ENCODE measurements at places on chromosomes 1 and 21.
A peak's percentile ranks its signal among the peaks of the same experiment; 100 is the strongest.

DNA sequence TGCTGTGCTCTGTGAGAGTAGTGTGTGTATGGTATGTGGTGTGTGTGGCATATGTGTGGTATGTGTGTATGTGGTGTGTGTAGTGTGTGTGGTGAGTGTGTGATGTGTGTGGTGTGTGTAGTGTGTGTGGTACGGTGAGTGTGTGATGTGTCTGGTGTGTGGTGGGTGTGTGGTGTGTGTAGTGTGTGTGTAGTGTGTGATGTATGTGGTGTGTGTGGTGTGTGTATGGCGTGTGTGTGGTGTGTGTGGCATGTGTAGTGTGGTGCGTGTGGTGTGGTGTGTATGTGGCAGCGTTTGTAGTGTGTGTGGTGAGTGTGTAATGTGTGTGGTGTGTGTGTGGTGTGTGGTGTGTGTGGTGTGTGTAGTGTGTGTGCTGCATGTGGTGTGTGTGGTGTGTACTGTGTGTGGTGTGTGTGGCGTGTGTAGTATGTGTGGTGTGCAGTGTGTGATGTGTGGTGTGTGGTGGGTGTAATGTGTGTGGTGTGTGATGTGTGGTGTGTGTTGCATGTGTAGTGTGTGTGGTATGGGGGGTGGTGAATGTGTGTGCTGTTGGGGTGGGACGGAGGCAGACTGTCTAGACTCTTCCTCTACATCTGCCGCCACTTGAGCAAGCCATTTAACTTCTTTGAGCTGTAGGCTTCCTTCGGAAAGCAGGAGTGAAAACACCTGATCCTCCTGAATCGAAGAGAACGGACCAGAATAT lies 33.5 kb downstream of the GPA33 start:
- DNase-seq, result no peak

- DNase-seq, result no peak
These were observed 146.4 kb upstream of the LRRC7 start for GRCh38 chr1:69421286-69421685.

DNA sequence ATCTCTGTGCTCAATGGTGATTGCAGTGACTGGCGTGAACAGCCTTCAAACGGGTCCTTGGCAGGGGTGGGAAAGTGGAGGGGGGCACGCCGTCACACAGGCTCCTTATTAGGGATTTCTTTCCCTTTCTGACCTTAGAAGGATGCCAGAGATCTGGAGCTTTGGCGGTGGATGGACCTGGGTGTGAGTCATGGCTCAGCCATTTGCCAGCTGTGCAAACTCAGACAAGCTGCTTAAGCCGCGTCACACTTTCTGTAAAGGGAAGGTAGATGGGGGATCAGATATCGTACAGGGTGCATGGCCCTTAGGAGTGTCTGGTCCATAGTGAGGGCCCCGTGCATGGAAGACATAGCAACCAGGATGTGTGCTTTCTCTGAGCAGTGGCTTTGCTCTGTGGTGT lies 48.3 kb upstream of the C1orf174 start:
- no peak for DNase-seq

DNA sequence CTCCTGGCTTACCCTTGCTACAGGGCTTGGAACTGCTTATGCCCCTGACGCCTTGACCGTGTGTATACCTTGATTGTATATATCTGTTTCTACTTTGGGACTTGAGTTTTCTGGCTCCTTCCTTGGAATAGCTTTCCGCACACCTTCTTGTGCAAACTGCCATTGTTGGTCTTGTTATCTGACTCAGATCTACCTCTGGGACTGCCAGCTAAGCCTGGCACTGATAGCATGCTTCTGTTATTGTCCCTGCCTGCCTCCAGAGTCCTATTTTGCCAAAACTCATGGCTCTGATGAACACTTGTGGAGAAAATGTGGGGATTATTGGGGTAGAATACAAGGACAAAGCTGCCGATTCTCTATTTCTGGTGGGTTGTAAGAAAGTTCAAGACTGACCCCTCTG lies 15.4 kb downstream of the FMOD start:
- DNase-seq, result no peak

GRCh38 chr1:114263343-114263742 lies 109.7 kb upstream of the SYT6 start:
- no peak for DNase-seq

- DNase-seq, result peak; percentile 20
These were observed 828 bp downstream of the PNRC2 start for GRCh38 chr1:23960291-23961020.

DNA sequence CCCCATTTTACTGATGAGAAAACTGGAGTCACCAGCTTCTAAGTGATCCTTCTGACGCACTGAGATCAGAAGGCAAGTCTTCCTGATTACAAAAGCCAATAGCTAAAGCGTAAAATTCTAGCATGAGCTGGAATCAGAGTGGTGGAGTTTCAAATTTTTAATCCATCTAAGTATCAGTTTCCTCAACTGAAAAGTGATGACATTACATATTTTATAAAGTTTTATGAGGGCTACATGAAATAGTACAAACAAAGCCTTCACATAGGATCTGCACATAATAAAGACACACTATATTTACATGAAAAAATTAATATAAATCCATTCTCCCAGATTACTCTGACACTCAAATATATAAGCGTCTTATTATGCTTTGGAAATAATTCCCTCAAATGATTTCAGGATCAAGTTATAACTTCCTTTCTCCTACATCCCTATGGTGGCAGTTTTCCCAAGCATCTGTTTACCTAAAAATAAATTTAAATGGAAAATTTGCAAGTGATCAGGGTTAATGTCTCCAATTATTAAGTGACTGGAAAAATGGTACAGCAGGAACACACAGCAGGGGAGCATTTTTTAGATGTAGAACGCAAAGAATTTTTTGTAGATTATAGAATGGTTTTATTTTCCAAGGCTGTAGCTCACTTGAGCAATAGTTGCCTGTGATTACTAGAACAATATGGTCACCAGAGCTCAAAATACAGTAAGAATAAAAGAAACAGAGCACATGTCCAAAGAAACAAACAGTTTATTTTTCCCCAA lies 490.4 kb upstream of the C1orf87 start:
- DNase-seq, result no peak

- DNase-seq, result peak; percentile 60
These were observed 2.1 kb downstream of the CDC7 start for GRCh38 chr1:91502672-91503184.

DNA sequence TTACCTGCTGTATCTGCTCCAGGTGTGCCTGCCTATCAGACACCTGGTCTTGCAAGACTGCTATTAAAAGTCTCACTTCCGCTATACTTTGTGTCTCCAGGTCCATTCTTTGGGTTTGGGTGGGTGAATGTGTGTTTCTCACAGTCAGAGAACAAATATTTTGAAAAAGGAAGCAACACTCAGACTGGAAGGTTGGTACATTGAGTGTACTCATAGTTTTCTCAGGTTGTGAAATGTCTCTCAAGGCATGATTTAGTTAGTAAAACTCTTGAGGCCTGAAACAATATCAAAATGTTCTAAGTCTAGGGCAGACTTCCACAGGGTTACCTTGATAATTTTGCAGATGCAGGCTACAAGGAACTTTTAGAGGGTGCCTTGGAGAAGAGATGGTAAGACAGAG lies 429.9 kb upstream of the ZRANB2 start:
- DNase-seq, result no peak

DNA sequence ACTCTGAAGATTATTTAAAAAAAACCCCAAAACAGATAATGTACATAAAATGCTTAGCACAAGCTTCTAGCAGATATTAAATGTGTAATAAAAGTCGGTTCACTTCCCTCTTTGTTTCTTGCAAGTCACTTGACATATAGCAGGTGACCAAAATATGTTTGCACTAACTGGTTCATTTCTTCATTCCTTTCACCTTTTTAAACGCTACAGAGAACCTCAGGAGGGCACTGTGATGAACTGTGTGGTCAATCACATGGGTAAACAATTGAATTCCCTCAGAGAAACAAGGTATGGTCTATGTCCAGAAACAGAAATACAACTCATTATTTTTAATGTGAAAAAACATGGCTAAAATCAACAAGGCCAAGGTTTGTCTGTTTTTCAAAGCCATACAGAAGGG lies 51.3 kb upstream of the BCL10 start:
- no peak for DNase-seq

- peak; percentile 65 for DNase-seq
These were observed 27.7 kb upstream of the PTGFRN start for GRCh38 chr1:116881879-116882520.

DNA sequence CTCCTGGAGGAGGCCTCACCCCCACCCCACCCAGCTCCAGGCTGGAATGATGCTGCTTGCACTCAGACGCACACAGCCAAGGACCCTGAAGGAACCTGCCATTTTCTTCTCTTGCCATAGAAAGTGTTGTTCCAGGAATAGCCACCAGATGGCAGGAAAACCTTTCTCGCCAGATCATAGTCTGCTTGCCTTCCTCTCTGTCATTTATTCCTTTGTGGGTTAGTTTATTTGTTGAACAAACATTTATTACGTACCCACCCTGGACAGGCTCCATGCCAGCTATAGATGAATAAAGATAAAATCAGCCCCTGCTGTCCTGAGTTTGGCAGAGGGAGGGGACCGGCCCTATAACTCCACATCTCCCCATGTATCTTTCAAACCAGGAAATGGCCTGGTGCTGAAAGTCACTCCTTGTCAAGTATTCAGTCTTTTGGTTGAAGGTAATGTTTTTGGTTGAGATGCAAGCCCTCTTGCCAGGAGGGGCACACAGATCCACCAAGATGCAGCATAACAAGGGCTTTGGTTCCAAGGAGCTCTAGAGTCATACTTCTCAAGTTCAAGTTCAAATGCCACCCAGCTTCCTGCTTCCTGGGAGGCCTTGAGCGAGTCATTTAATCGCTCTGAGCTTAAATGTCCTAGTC lies 7.0 kb upstream of the KCNC4 start:
- peak; percentile 75 for DNase-seq

- DNase-seq, result no peak
These were observed 19.5 kb upstream of the AJAP1 start for GRCh38 chr1:4634793-4635406.

- no peak for DNase-seq
These were observed 389.7 kb downstream of the NCAM2 start for GRCh38 chr21:21387916-21388315.

GRCh38 chr1:21680381-21680780 lies 11.2 kb upstream of the RAP1GAP start:
- no peak for DNase-seq

- peak; percentile 21 for DNase-seq
These were observed 148.4 kb downstream of the GPATCH2 start for GRCh38 chr1:217482356-217483102.

DNA sequence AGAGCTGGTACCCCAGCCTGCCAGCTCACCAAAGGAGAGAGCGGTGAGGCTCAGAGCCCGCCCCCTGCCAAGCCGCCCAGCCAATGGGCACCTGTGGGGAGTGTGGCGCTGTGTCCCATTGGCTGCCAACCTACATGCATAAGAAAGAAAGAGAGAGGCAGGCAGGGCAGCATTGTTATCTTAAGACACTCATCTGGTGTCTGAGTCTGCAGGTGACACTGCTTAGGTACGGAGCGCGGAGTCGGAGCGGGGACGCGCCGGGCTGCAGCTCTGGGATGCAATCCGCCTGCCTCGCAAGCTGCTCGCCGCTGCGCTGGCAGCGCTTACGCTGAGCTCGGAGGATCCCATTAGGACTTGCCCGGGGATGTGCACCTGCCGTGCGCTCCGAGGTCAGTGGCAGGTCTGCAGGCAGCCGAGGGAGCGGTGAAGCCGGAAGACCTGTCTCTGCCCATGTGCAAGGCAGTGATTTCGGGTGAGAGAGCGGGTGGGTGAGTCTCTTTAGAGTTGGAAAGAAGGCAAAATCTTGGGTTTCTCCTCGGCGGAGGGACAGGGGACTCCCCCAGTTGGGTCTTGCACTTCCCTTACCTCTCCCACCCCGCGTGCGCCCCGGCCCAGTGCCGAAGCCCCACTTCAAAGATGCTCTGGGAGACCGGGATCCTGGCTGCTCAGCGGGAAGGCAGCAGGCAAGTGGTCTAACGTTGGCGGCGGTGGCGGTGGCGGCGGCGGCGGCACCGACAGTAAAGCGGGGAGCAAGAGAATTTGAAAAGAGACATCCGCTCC lies at the start of gene BRINP2:
BRINP2 (plus strand) TSS at position 203 of the 780 bp plus-strand sequence. CDS start 58,919 bp downstream, outside the sequence.
- no peak for DNase-seq

- peak; percentile 40 for DNase-seq
These were observed 1527.3 kb upstream of the TPTE start for GRCh38 chr21:8993943-8994639.

- DNase-seq, result peak; percentile 11
These were observed 37.5 kb upstream of the PRDM2 start for GRCh38 chr1:13662493-13662892.

- DNase-seq, result no peak
These were observed 394.4 kb downstream of the PTPRU start for GRCh38 chr1:29630756-29631155.

- DNase-seq, result no peak
These were observed 8.6 kb downstream of the TNFRSF18 start for GRCh38 chr1:1197551-1198422.

DNA sequence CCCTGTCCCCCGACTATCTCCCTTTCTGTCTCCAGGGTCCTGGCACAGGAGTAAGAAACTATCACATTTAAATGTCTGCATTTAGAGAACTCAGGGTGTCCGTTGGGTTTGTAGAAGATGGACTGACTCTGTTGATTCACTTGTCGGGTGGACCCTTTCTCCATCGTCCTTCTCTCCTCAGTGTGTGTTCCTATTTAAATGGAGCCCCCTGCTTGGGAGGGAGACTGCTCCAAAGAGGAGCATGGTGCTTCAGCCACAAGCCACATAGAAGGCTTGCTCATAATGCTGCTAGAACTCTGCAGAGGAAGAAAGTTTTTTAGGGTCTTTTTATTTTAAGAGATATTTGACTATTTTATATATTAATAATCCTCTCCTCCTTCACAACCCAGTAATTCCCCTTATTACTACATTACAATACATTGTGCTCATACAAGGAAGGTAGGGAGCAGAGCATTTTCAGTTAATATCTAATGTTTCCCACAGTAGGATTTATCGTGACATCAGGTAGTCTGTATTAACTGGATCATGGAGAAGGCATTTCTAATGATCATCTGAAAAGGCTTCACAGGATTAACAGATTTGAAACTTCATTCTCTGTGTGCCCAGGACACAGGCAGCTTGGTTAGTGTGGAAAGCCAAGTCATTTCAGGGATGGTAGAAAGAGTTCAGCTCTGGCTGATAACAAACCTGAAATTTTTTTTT lies 13.8 kb downstream of the FGGY start:
- DNase-seq, result no peak

DNA sequence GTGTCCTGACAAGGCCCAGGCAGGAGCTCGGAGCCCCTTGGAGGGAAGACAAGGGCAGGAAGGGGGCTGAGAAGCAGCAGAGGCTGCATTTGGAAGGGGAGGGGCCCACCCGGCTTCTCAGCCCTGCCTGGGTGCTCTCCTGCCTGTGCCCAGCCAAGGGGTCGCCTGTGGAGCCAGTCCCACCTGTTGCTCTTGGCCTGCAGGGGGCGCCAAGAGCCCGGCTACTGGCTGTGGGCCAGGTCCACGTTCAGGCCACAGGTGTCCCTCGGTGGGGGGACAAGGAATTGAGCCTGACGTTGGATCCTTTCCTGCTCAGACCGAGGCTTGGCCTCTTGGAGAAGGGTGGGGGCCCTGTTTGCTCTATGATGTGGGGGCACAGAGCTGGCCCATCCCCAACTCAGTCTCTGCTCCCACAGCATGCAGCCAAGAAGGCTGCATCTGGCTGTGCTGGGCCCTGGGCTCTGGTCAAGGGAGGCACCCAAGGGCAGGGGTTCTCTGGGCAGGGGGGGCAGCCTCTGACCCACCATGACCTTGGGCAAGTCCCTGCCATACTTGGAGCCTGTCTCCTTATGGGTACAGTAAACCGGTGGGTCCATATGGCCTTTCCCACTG lies 10.9 kb downstream of the WNT4 start:
- DNase-seq, result peak; percentile 30

Measured in hematopoietic multipotent progenitor cell treated with erythropoietin and hydrocortisone succinate and interleukin-3 and kit ligand, for 8 days (in vitro differentiated cells).